Central memory CD4-positive, alpha-beta T cell (primary cell): ENCODE measurements at places on chromosomes 2 and 18.

DNA sequence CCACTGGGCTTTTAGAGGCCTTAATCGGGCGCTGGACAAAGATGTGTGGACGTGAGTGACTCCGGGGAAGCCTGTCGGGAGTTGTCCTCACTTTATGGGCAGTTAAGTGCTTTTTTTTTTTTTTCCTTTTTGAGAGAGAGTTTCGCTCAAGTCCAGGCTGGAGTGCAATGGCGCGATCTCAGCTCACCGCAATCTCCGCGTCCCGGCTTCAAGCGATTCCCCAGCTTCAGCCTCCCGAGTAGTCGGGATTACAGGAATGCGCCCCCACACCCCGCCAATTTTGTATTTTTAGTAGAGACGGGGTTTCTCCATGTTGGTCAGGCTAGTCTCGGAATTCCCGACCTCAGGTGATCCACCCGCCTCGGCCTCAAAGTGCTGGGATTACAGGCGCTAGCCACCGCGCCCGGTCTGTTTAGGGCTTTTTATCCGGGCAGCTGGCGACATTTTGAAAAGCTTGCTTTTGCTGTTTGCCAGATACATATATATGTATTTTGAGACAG, 1.5 kb downstream of the MSH6 start:
- DNase-seq: no peak

- DNase-seq: no peak
Measured at GRCh38 chr2:5387406-5387805, 304.8 kb upstream of the SOX11 start.

DNA sequence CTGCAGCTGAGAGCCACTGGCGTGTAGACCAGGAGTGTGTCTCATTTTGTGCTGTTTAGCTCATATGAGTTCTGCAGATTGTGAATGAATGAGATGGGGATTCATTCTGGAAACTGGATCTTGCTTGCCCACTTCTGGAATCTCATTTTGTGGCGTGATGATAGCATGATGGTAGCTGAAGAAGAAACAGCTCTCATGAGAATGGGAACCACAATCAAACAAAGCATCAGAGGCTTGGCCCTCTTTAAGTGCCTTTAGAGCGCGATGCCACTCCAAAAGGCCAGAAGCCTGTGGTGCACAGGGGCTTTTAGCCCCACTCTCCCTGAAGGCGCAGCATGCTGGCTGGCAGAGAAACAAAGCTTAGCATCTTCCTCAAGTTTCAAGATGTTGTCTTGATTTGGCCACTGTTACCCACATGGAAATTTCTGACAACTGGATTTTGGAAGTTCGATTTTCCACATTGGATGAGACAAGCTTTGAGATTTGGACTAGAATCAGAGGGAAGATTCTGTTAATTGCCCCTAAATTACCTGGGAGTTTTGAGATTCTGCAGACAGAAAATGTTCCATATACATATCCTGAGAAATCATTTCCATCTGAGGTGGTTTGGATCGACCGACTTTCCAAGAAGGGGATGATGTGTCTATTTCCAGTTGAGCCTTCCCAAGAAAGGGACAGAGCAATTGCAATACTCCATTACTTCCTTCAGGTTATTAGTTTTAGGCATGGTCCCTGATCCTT, 234.5 kb downstream of the VAPA start:
- no peak for DNase-seq

DNA sequence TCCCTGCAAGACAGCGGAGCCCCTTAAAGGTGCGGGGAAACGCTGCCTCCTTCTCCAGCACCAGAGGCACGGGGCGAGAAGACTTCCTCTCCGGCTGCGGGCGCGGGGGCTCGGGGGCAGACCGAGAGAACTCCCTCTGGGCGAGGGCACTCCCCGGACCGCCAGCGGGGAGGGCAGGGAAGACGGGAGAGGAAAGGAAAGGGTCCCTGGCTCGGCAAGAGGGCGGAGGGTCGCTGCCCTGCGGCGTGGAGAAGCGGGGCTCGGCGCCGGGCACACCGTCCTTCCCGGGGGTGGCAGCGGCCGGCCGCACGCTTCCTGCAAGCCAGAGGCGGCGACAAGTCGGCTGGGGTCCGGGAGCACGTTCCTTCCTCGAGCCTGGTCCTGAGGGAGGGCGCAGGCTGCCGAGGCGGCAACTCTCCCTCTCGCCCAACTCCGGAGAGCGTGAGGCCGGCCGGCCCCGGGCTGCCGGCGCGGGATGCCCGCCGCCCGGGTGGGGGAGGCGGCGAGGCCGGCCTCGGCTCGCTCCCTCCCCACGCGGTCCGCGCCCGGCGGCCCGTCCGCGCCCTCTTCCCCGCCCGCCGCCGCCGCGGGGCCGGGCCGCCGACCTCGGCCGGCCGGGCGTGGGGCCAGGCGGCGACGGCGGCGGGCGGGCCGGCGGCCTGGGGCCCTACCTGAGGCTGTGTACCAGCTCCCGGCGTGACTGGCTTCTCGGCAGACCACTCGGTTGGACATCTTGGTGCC, 1.1 kb downstream of the MEMO1 start:
- peak; percentile 36 for DNase-seq

DNA sequence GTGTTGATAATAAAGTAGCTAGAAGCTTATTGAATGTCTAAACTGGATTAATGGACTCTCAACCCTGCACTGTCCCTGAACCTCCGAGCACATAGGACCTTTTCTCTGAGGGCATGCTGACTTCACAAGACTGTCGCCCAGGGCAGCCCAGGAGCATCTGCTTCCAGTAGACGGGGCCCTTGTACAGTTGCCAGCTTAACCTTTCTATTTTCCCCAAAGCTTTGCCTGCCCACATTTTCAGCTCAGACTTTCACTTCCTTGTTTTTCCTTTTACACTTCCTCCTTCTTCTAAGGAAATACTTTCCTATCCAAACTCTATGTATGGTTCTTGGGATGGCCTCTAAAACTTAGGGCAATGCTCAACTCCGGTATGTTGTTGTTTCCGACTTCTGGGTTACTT, 1.3 kb downstream of the VWA3B start:
- no peak for DNase-seq

GRCh38 chr2:195671563-195671962, 14.5 kb downstream of the SLC39A10 start:
- no peak for DNase-seq

DNA sequence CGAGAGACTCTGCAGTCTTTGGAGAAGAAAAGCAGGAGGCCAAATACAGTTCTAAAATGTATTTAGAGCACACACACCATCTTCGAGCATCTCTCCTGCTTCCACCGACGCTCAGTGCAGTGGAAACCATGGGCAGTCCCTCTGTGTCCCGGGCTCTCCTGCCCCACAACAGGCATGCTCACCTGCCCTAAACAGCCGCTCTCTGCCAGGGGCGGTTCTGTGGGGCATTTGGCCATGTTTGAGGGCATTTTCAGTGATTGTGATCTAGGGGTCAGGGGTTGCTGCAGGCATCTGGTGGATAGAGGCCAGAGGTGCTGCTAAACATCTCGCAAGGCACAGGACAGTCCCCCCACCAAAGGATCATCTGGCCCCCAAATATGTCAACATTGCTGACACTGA, 55.8 kb downstream of the EMX1 start:
- DNase-seq: no peak

GRCh38 chr2:232296776-232297525, 81.6 kb upstream of the ALPP start:
- no peak for DNase-seq

GRCh38 chr2:179274749-179275148, 10.1 kb upstream of the SESTD1 start:
- no peak for DNase-seq

DNA sequence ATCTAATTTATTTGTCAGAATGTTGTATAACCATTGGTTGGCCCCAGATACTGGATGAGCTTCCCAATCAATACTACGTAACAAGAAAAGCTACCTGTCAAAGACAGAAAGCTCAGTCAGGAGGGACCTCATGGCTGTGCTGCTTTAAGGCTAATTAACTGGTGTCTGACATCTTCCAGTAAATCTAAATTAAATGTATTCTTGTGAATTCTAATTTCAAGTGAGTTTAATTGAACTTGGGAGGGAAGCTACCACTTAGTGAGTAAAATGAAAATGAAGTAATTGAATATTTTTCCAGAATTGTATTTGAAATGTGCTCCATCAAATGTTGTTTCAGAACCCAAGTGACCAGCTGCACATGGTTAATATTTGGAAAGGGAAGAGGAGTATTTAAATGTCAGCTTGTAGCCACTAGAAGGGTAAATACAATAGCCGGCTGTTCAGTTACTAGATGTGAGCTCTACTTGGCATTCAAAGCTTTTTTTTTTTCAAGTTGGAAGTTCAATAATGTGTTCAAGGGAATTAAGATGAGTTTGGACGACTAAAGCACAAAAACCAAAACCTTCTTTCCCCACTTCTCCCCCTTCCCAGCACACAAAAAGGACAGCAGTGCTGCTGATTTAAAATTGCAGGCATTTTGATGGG, 62.0 kb downstream of the GPR39 start:
- no peak for DNase-seq

DNA sequence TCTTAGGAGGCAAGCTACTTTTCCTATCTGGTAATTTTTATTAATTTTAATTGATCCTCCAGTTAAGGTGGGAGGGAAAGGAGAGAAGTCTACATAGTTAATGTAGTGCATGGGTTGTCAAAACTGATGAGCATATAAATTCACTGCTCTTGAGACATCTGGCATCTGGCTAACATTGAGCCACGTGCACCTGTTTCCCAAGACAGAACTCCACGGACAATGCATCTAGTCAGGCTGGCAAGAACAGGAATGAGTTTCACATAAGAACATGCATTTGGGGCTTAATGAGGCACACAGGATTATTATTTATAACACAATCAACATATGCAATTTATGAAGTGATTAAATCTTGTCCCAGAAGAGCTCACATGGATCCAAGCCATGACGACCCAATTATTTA, 16.2 kb upstream of the RAB1A start:
- DNase-seq: no peak

DNA sequence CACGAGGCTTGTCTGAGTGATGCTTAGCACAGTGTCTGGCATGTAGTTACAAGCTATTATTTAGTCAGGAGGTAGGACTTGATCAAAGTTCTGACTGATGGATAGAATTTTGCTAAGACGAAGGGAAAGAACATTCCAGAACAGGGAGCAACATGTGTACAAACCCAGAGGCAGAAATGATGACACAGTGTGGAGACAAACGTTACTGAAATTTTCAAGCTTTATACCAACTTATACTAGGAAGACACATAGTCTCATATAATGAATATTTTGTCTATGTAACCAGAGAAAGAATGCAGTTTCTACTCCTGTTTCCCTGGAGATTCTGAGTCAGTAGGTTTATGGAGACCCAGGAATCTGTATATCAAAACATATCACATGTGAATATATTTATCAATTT, 123.4 kb downstream of the FAM124B start:
- DNase-seq: no peak

- DNase-seq: no peak
Measured at GRCh38 chr2:130985831-130986649, 107.2 kb downstream of the FAM168B start.

DNA sequence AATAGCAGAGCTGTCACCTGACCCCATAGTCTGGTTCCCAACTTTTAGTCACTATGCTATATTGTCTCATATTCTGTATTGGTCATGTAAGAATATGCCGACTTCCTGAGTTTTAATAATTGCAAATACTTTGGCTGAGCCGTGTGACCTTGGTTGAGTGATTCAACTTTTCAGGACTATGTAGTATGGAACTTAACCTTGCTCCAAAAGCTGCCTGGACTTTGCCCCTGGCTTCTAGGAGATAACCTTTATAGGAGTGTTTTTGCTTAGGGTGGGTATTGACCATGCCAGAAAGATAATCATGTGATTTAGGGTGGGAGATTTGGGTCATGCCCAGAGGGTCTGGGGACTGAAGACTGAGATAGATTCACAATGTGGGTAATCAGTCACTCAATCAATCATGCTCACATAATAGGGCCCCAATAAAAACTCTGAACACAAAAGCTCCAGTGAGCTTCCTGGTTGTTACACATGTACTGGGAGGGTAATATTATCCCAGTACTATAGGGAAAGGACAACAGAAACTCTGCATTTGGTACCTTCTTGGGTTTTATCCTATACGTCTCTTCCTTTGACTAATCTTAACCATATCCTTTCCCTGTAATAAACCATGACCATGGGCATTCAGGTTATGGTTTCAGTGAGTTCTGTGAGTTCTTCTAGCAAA, 235.6 kb downstream of the RNF152 start:
- DNase-seq: no peak

- no peak for DNase-seq
Measured at GRCh38 chr18:44533071-44533470, 147.6 kb upstream of the SETBP1 start.

GRCh38 chr2:195364015-195364965, 292.7 kb upstream of the SLC39A10 start:
- no peak for DNase-seq

DNA sequence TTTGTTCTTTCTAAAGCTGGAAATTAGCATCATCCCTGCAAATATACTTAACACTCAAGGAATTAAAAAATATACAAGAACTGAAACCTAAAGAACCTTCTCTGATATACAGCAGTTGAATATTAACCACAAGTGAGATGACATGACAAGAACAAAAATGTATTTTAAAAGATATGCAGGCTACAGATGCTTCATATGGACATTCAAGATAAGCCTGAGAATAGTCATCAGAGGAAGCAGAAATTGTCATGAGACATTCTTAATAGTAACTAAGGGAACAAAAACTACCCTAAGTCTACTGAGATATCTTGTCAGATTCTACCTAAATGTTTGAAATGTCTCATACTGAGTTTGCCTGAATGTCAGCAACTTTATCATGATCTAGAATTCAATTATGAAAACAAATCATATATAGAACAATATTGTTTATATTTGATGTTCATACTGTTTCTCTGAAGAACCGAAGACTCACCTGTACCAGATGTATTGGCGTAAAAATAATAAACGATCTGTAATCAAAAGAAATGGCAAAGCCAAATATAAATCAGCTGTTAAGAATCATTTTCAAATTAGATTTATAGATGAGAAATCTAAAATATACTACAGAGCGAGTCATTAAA, 4.7 kb downstream of the NBAS start:
- no peak for DNase-seq

GRCh38 chr2:239522002-239522739, 121.4 kb upstream of the HDAC4 start:
- DNase-seq: no peak

DNA sequence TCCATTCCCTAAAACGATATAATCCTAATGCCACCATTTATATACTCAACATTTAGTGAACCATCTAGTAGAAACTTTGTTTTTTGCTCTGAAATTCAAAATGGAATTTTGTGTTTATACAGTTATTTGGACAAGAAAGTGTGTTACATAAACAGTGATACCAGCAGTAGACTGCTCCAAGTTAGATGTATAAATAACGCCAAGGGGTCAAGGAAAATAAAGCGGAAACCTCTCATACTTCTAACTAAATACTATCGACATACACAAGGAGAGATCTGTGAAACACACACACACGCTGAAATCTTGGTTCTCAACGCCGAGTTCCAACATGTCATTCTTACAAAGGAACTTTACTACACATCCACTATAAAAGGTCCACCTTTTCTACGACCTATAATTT, 1.2 kb downstream of the TXNL1 start:
- no peak for DNase-seq

- no peak for DNase-seq
Measured at GRCh38 chr2:34353509-34354113, 754.5 kb upstream of the FAM98A start.

GRCh38 chr2:6883448-6884122, 6.0 kb downstream of the RSAD2 start:
- no peak for DNase-seq
